ENCODE measurements at places on chromosomes 4 and X. TPM values are rescaled to one million over a fixed set of nuclear protein-coding genes. Genes with fewer than 3 reads are reported as not detected.

RAI2 gene
- total RNA-seq: 3.8 TPM

CYTL1 gene
- total RNA-seq: 12.9 TPM

IL21 gene
- total RNA-seq: not detected

GPR173 gene
- total RNA-seq: 26.3 TPM

MSANTD1 gene
- 1.3 TPM for total RNA-seq

HOPX gene
- total RNA-seq: 26.4 TPM

SMIM20 gene
- total RNA-seq: 49.1 TPM

TMEM47 gene
- 86.8 TPM for total RNA-seq

HSFX4 gene
- not detected for total RNA-seq

S100P gene
- total RNA-seq: 0.27 TPM

RNF128 gene
- total RNA-seq: 0.38 TPM

CITED1 gene
- total RNA-seq: 4.6 TPM

CT55 gene
- not detected for total RNA-seq

DUSP9 gene
- not detected for total RNA-seq

GLOD5 gene
- total RNA-seq: not detected

MAGEA4 gene
- total RNA-seq: not detected

GYPB gene
- total RNA-seq: 6.3 TPM
